ENCODE measurements at places on chromosomes 12 and 14.

GRCh38 chr14:55734731-55735130, 154.7 kb downstream of the KTN1 start:
- DNase-seq: no peak

- no peak for DNase-seq
These were observed 42.2 kb upstream of the ARID2 start for GRCh38 chr12:45687081-45688015.

DNA sequence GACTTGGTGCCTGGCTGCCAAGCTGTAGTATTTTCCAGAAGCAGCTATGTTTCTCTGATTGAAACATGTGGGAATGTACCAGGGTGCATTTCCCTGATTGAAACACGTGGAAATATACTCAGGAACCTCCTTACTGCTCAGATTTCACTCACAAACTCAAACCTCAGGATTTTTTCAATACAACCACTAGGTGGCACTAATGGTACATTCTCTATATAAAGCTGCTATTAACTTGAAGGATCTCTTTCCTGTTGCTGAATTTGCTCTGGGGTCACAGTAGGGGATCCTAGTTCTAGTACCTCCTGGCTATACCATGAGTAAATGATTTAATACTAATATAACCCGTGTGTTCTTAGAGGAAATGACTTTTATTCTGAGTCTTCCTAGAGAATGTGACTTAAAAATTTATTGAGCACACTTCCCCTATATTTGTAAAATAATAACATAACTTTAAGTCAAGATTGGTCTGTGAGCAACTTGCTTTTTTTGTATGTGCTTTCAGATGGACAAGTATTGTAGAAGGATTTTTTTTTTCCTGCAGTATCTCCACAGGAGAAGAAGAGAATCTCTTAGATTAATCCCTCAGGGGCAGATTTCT, 173.8 kb upstream of the MIS18BP1 start:
- DNase-seq: peak; percentile 45

DNA sequence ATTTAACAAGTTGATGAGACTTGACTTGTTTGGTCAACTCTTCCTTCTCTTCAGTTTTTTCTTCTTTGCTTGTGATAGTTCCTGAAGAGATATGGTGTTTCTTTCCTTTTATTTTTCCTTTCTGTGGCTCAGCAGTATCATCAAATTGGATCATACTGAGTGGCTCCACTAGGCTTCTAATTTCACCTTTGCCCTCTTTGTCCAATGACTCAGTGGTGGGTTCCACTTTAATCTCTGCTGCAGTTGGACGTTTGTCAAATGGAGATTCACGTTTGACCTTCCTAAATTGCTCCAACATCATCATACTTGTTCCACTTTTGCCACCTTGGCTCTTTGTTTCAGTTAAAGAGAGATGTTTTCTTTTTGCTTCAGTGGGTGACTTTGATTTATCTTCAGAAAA, 41.5 kb downstream of the FAM186A start:
- DNase-seq: no peak

GRCh38 chr14:96055753-96056508, 16.8 kb downstream of the C14orf132 start:
- no peak for DNase-seq

GRCh38 chr14:65709576-65709975, 297.0 kb downstream of the FUT8 start:
- no peak for DNase-seq

GRCh38 chr12:45170456-45171042, 45.3 kb upstream of the ANO6 start:
- peak; percentile 75 for DNase-seq

GRCh38 chr12:60684988-60685655, 1089.3 kb downstream of the SLC16A7 start:
- DNase-seq: no peak

DNA sequence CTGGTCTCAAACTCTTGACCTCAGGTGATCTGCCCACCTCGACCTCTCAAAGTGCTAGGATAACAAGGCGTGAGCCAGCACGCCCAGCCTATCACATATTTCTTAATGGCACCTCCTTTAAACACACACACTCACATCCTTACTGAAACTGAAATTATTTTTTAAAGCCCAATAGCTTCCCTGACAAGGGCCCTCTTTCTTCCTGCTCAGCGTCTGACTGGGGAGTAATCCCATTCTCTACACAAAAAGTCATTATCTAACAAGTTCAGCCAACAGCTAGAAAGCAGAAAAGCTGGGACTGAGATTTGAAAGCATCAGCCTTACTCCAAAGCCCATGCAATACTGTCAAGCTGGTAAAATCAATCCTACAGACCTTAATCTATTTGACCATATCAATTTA, 10.0 kb upstream of the AICDA start:
- DNase-seq: no peak

GRCh38 chr14:96827290-96827689, 30.1 kb downstream of the VRK1 start:
- no peak for DNase-seq

- DNase-seq: no peak
These were observed 88.5 kb upstream of the EVL start for GRCh38 chr14:99976681-99977080.

- no peak for DNase-seq
These were observed 78.0 kb downstream of the TMEM260 start for GRCh38 chr14:56657604-56658003.

- DNase-seq: no peak
These were observed 54.3 kb downstream of the TTC9 start for GRCh38 chr14:70696026-70696425.

GRCh38 chr12:2306012-2306411, 253.2 kb downstream of the CACNA1C start:
- DNase-seq: peak; percentile 83
